ENCODE measurements at places on chromosomes 13 and 19.

DNA sequence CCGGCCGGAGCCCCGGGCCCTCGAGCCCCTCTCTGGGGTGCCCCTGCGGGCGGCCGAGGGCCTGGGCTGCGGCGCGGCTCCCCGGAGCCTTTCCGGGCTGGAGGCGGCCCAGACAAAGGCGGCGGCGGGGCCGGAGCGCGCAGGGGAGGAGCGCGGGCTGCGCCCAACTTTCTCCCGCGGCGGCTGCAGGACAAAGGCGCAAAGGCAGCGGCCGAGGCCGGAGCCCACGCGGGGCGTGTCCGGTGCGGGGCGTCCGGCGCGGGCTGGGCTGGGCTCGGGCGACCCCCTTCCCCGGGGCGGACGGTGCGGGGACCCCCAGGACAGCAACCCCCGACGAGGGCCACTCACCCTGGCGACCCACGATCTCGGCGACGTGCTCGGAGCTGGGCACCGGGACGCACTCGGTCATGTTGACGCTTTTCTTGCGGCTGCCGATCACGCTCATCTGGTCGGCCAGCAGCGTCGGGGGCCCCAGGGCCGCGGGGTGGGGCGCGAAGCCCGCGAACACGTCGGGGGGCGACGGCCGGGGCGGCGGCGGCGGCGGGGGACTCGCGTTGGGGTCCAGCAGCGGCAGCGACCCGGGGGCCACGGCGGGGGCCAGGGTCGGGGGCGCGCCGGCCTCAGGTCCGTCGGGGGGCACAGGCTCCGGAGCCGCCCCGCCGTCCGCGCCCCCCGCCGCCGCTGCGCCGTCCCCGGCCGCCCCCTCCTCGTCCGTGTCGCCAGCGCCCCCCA is 843 bp downstream of the MEX3D start:
- no peak for DNase-seq

GRCh38 chr13:95723438-95723837 is 46.5 kb downstream of the DNAJC3 start:
- no peak for DNase-seq

DNA sequence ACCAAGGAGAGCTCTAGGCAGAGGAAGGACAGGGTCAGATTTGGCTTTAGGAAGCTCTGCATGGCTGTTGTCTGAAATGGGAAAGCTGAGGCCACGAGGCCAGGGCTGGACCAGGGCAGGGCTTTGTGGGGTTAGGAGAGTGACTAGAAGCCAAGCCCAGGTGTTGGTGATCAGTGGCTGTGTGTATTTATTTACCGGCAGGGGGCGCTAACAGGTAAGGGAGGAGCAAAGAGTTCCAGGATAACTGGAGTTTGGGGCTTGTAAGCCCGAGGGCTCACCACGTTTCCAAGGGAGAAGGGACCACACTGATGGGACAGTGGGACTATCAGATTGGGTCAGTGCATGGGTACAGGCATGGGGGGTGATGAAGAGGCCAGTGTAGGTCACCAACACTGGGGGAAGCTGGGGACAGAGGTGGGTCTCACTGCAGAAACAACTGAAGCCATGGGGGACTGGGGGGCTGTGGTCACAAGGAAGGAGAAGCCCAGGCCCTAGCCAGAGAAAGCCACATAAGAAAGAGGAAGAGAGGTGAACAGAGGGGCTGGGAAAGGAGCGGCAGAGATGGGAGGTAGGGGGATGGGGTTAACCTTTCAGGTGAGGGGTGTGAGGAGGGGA is 3.9 kb downstream of the TMEM147 start:
- DNase-seq: peak; percentile 28

- DNase-seq: no peak
Measured at GRCh38 chr19:5339950-5340636, 519 bp downstream of the PTPRS start.

DNA sequence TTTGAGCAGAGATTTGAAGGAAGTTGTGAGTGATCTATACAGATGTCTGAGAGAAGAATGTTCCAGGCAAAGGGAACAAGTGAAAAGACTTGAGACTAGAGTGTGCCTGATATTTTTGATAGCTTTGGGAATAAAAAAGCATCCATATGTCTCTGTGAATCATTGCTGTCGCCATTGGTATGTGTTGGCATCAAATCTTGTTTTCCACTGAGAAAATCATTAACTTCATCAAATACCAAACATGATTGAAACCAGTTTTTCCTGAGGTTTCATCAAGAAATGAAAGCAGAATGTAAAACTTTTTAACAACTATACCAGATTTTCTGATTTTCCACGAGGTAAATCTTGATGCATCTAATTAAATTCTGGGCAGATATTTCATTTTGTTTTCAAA is 862.6 kb downstream of the DIAPH3 start:
- DNase-seq: no peak

DNA sequence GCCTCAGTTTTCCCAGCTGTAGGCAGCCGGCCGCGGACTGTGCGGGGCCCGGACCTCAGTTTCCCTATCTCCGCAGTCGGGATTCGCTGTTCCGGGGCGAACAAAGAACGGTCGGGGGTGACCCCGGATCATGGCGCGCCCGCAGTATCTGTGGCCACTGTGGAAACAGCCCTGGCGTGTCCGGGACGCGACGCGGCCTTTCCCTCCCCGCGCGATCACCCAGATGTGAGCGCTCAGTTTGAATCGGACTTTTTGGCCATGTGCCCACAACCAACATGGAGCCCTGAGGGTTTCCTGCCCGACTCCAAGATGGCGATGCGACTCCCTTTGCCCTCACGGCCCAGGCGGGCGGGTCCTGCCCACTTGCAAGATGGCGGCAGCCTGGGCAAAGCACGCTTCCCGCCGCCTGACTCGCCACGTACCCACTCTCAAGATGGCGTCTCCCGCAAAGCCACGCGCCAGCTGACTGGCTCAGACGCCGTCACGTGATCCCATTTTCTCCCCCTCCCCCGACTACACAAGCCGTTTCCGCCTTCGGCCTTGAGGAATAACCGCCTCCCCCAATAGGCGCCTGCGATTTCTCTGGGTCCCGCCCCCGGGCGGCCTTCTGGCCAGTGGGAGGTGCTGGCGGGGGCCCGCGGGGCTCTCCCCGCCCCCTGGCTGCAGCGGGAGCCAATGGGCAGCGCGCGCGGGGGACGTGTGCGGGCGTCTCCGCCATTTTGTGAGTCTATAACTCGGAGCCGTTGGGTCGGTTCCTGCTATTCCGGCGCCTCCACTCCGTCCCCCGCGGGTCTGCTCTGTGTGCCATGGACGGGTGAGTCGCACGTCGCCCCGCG is at the start of gene PTBP1:
PTBP1 (plus strand) TSS at position 761 of the 836 bp plus-strand sequence; CDS start at position 807, 46 bp downstream.
- DNase-seq: peak; percentile 97

GRCh38 chr13:28574617-28575142 is 79.8 kb upstream of the FLT1 start:
- DNase-seq: no peak

- DNase-seq: no peak
Measured at GRCh38 chr13:96851856-96852445, 142.3 kb downstream of the OXGR1 start.

GRCh38 chr19:51410950-51411748 is 6.3 kb downstream of the SIGLEC10 start:
- DNase-seq: no peak

DNA sequence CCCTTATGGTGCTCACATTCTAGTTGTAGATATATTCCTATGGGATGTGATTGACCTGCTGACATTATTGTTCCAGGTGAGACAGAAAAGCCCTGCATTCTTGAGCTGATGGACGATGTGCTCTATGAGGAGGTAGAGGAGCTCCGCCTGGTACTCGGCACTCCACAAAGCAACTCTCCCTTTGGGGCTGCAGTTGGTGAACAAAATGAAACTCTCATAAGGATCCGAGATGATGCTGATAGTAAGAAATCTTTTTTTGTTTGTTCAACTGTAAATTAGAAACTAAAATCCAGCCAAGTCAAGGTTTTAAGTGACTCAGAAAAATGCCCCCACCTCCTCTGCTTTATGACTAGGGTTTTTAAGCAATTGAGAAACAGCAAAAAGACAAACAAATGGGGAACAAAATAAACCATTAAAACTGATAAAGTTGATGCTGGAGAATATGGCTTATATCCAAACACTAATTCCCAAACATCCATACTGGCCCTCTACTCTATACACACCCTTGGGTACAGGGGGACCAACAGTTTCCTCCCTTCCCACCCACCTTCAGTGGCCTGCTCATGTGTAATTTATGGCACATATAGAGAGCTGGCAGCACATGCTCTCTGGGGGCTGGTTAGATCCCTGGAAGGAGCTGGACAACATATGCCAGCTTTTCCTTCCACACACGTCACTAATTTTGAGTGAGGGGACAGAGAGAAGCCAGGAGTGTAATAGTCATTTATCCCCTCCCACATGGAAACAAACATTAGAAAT is 139.6 kb downstream of the STOML3 start:
- no peak for DNase-seq

DNA sequence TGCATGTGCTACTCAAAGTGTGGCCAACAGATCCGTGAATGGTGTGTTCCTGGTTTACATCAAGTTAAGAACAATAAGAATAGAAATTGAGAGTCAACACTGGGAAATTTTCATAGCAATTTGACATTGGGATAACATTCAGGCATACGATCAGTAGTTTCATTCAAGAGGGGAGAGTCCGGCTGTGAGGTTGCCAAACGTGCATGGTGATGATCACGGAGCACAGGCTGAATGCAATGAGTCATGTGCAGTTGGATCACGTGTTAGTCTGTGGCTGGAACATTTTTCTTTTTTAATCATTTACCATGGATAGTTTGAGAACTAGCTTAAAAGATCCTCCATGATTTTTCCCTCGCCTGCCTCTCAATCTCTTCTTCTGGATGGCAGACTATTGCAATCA is 2.5 kb upstream of the DCT start:
- DNase-seq: no peak

DNA sequence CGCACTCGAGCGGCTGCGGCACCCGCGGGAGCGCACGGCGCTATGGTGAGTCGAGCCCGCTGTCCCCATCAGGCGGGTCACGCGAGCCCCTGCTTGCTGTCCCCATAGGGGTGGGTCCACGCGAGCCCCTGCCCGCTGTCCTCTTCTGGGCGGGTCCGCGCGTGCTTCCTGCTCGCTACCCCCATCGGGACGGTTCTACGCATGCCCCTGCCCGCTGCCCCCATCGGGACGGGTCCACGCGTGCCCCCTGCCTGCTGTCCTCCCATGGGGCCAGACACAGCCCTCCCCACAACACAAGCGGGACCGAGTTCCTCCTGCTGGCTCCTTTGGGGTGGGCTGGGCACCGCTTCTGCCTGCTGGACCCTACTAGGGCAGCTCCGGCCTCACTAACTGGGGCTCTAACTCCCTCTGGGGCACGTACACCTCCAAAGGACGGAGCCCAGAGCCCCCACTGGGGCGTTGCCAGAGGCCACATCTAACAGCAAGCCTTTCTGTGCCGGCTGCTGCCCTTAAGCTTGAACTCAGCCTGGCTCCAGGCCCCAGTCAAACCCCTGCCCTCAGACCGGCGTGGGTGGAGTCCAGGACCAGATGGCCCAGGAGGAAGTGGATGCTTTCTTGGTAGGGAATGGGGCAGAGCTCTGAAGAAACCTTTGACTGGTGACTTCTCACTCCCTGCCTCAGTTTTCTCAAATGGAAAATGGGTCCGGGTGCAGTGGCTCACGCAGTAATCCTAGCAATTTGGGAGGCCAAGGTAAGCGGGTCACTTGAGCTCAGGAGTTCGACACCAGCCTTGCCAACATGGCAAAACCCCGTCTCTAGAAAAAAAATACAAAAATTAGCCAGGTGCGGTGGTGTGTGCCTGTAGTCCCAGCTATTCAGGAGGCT is 722 bp downstream of the COLGALT1 start:
- no peak for DNase-seq

- no peak for DNase-seq
Measured at GRCh38 chr13:71632721-71633120, 234.3 kb downstream of the DACH1 start.

DNA sequence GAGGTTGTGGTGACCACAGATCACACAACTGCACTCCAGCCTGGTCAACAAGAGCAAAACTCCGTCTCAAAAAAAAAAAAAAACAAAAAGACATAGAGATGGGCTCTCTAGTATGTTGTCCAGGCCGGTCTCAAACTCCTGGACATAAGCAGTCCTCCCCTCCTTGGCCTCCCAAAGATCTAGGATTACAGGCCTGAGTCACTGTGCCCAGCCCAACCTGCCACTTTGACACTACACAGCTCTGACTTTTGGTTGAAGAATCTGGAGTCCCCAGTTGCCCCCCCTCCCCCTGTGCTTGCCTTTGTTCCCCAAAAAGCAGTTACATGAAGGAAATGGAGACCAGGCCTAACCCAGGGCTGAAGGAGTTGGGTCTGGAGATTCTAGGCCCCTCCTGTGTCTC is 12.9 kb downstream of the CARM1 start:
- no peak for DNase-seq

DNA sequence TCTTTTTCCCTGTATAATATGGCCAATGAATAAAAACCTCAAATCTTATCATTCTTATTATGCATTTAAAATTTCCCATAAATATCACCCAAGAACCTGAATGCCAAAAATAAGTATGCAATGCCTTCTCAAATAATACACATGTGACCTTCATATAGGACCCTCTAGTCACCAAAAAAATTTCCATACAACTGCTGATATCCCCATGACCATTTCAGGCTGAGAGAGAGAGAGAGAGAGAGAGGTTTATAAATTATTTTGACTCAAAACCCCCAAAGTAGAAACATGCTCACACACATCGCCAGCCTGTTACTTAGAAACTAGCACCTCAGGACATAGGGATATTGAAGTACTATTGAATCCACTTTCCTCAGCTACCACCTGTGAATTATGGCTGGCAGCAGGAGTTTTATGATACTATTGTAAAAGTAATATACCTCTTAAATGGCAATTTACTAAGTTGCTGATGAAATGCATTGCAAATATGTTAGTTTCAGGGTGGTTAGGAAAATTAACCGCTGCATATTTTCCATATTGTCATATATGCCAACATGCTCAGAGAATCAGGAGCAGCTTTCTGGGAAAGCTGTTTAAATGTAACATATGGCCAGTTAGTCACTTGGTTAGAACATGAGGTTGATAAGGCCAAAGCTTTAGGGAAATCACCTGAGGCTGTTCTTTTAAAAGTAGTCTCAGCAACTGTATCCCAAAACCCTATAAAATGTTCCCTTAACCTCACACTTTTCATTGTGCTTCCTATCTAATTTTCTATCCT is 230.8 kb downstream of the DCT start:
- DNase-seq: no peak

GRCh38 chr13:96214824-96215445 is 125.0 kb downstream of the HS6ST3 start:
- no peak for DNase-seq

GRCh38 chr13:85654227-85654626 is 145.0 kb downstream of the SLITRK6 start:
- DNase-seq: no peak

- DNase-seq: no peak
Measured at GRCh38 chr13:111625526-111626315, 305.3 kb downstream of the TEX29 start.

DNA sequence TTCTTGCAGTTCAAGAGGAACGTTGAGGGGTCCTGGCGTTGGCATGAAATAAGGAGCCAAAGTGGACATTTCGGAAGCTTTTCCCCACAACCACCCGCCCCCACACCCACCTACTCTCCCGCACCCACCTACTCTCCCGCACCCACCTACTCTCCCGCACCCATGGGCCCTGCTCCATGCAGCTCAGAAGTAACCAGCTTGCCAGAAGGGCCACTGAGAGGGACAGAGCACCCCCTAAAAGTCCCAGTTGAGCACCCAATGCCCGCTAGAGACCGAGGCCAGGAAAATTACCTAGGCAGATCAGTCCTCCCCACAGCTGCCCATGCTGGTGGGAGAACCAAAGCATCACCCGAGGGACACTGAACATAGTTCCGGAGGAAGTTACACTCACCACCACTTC is 11.8 kb downstream of the VSTM2B start:
- no peak for DNase-seq

GRCh38 chr13:77918391-77919245 is at the start of gene EDNRB:
EDNRB (minus strand) TSS chr13:77918831; CDS start chr13:77918573, 258 bp downstream.
- no peak for DNase-seq
